ENCODE measurements at places on chromosomes 16 and 17.
A peak's percentile ranks its signal among the peaks of the same experiment; 100 is the strongest.

GRCh38 chr17:19551591-19552148, 18.0 kb downstream of the SLC47A1 start:
- DNase-seq, result no peak

DNA sequence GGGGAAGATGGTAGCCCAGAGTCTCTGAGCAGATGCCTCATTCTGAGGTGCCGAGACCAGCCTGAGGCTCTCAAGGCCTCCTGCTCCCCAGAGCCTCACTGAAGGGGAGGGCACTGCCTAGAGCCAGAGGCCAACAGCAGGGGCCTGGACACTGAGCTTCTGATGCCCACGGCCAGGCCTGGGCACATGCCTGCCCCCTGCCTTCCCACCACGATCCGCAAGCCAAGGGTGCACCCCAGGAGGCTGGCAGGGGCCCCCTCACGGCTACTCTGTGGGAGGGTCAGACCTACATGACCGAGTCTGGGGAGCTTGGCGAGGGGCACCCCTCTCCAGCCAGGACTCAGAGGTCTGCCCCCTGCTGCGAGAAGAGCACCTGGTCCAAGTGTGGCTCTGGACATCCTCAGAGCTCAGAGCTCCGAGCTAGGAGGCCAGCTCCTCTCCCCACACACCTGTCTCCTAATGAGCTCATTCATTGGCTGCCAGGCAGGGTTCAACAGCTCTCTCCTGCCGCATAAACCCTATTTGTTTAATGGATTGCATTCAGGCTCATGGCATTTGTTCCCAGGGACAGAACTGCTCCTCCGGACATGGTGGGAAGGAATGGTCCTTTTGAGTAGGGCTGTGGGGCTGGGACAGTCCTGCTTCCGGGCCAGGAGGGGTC, 13.9 kb downstream of the OTOP3 start:
- DNase-seq, result no peak

- no peak for DNase-seq
Observed at GRCh38 chr16:69017036-69017783, 88.2 kb upstream of the HAS3 start.

DNA sequence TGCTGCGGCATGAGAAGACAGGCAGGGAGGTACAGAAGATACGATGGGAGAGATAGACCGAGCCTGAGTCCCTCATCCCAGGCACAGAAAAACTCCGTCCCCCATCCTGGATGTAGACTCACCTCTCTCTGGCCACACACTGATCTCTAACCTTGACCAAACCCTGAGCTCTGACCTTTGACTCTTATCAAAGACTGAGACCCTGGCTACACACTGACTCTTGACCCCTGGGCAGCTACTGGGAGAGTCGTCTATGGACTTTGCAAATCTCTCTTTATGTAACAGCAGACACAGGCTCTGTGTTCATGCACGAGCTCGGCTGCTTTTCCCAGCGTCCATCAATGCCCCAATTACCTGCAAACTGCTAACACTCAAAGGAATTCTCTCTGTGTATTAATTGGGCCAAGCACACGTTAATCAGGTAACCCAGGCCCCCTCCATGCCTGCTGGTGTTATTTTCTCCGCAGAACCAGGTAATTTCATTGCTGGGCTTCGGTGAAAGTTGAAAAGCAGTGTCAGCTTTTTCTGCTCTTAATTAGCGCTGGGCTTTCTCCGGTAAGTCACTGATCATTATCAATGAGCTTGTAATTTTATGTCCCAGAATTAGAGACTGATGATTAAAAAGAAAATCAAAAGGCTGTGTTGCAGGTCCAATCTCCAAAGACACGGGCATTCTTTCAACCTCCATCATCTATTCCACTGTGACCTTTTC, 179.4 kb upstream of the NLRP1 start:
- no peak for DNase-seq

GRCh38 chr16:69827524-69827923, 65.4 kb downstream of the WWP2 start:
- DNase-seq, result no peak

- no peak for DNase-seq
Observed at GRCh38 chr16:68492543-68493411, 44.5 kb upstream of the SMPD3 start.

DNA sequence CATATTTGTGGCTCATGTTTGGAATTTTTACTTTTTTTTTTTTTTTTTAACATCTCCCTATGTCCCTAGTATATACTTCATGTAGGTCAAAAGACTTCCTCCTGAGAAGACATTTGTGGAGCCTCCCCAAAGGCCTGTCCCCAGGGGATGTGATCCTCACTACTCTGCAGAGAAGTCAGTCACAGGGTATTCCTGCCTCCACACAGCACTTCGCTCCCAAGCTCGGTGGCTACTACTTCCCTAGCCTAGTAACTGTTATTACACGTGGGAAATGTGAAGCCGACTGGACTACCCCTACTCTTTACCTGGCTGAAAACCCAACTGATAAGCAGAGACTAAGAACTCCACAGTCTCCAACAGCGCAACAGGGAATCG, 116.8 kb downstream of the HIC1 start:
- no peak for DNase-seq

GRCh38 chr17:40936437-40936971, 942 bp downstream of the KRT23 start:
- no peak for DNase-seq

GRCh38 chr17:43337684-43338428, 60.9 kb upstream of the ARL4D start:
- no peak for DNase-seq

DNA sequence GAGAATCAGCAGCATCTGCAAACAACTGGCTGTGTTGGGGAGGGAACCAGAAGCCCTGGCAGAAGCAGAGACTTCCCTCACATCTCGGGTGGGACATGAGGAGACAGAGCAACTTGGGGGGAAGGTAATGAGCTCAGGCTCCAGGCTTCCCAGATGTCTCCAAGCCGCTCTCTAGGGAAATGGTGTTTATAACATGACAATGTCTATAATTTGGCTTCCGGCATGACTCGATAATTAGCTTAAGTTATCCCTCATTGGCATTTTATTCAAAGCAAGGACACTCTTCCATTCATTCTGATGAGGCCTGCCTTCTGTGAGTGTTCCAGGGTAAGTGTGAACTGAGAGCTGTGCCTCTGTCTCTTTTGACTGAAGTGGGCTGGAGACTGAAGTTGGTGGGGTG, 14.7 kb upstream of the MLLT6 start:
- no peak for DNase-seq

GRCh38 chr16:26605626-26606271, 461.0 kb upstream of the C16orf82 start:
- peak; percentile 57 for DNase-seq

DNA sequence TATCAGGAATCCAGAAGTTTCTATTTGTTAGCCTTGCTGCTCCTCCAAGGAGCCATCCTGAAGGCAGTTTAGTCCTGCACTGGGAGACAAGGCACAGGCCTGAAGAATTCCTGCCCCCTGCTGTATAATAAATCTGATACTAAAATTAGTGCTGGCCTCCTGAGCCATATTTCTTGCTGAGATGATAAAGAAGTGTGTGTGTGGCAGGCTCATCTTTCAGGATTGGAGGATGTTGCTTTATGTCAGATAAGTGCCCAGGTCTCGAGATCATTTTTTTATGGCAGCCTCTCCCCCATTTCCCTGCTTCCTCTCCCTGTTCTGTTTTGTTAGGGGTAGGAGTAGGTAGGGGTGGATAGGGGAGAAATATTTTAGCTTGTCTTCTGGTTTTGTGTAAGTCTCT, 26.0 kb downstream of the MSI2 start:
- DNase-seq, result peak; percentile 48

DNA sequence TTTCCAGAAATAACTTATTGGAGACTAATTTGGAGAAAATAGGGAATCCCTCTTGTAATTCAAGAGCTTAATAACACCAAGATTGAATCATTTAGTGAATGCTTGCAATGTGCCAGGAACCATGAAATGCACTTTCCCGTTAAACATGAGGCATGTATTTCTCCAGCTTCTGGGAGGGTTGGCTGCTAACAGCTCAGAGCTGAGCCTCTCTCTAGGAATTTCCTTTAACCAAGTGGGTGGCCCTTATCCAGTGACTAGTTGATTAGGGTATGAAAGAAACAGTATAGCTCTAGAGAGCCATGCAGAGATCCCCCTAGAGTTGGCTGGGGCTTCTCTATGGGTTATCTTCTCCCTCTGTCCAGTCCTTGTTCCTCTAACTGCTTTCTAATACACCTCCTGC, 356.4 kb upstream of the GOT2 start:
- DNase-seq, result no peak

DNA sequence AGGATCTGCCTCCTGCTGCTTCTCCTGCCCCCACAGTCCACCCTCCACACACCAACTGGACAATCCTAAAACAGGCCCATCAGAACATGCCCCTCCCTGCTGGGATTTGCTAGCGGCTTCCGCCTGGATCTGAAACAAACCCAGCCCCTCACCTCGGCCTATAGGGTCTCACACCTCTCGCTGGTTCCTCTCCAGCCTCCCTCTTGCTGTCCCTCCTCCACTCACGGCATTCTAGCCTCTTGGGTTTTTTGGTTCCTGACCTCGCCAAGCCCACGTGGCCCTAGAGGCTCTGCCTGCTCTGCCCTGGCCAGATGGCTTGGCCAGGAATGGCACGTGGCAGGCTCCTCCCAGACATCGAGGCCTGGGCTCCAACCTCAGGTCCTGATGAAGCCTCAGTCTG, 15.7 kb upstream of the MTSS2 start:
- DNase-seq, result no peak

GRCh38 chr16:53429221-53429943, 4.9 kb upstream of the RBL2 start:
- no peak for DNase-seq

DNA sequence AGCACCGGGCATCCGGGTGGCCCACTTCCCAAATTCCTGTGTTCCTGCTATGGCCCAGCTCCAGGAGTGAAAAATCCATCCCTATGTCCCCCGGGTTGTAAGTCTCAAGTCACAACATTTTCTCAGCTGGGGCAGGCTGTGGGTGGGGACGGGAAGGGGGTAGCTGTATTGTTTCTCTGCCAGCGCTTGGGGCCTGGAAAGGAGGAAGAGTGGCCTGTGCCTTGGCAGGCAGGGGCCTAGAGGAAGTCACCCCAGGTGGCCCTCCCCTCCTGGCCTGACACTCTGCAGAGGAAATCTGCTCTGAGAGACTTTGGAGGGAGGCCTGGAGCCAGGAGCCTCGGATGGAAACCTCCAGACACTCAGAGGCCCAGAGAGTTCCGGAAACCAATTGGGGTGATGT, 10.6 kb upstream of the SCN4A start:
- no peak for DNase-seq

GRCh38 chr17:59420901-59421300, 89.4 kb downstream of the YPEL2 start:
- no peak for DNase-seq

DNA sequence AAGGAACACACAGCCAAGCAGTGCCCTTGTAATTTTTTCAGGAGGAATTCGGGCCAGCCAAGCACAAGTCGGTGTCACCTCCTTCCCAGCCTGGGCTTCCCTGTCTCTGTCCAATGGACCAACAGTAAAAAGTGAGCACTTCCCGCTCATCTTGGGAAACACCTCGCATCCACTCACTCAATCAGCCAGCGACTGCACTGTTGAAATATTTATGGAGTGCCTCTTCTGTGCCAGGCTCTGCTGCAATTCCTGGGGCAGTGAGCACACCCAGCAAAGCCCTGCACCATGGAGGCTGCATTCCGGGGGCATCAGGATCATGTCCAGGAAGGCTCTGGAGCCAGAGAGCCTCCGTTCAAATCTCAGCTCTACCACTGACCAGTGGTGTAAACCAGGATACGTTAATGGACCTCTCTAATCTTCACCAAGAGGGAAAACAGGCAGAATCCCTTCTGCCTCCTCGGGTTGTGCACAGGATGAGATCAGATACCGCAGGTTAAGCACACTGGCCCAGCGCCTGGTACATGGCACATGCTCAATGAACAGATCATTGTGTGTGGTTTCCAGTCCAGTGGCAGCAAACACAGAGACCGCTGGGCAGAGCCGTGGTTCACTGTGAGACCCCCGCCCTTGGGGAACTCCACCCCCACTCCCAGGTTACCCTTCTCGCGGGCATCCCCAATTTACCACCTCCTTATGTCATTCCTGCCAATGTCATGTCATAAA, 194.3 kb downstream of the ZNF423 start:
- no peak for DNase-seq

DNA sequence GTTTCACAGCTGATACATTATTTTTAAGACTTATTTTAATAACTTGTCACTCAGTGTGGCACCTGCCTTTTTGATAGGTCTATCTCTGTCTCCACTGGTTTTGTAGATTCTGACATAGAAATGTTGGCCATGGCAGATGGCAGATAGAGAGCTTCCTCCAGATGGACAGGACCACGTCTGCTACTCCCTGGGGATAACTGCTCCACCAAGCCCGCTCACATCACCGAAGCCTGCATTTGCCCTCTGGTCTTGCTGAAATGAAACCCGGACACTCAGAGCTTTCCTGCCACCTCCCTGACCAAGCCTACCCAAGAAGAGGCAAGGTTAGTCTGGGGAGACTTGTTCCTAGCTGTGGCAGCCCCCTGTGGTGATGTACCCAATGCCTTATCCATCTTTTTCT, 16.4 kb upstream of the HAP1 start:
- no peak for DNase-seq

GRCh38 chr16:56048425-56049105, 142.7 kb upstream of the GNAO1 start:
- DNase-seq, result no peak

- DNase-seq, result no peak
Observed at GRCh38 chr17:68531252-68531651, 19.0 kb downstream of the PRKAR1A start.

- no peak for DNase-seq
Observed at GRCh38 chr17:75352079-75352569, 53.4 kb downstream of the GRB2 start.

DNA sequence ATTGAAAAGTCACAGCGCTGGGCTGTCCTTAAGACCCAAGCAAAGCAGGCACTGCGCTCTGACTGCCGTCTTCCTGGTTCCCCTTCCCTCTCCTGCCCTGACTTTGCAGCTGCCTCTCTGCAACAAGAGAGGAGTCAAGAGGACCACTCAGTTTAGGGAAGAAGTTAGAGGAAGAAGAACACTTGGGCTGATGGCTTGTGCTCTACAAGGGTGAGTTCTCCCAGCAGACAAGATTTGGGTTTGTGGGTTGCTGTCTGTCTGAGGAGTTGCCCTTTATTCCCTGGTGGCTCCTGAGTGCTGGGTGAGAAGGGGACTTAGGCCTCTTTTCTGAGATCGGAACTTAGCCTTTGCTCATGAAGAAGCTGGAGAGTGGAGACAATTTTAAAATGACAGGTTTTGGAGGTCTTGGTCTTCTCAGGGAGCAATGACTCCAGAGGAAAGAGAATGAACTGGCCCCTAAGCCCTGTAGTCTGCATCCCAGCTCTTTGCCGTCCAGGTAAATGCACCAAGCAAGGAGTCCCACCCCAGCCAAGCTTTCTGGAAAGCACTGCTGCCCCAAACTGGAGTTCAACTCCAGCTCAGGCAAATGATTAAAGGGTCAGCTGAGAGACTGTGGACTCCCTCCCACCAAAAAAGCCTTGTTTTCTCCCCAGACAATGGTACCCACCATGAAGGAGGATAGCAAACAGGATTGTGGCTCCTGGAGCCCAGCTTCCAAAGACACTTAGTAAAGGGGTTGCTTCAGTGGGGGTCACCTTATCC, 2.7 kb upstream of the HOXB9 start:
- no peak for DNase-seq

All from NCI-H187 (cell line).